CD4-positive, CD25-positive, alpha-beta regulatory T cell (primary cell): ENCODE measurements at places on chromosomes 6 and 20. TPM values are rescaled to one million over a fixed set of nuclear protein-coding genes. Genes with fewer than 3 reads are reported as not detected.

DNA sequence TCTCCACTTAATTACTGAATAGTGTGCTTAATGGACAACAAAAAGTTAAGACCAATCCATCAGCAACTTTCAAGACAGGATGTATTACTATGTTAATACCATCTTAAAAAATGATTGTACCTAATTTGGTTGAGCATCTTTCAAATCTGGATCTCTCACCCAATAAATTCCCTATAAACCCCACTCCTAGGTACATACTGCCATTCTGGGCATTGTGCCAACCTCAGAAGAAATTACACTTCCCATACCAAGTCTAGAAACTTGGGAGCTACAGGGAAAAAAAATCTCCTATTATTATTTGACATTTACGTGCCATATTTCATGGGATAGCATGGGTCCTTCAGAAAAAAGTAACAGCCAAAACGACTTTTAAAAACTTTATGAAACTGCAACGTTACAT lies 5.1 kb downstream of the SYNCRIP start:
- no peak for DNase-seq

- DNase-seq, result no peak
Measured at GRCh38 chr20:52757411-52757810, 214.7 kb upstream of the TSHZ2 start.

GRCh38 chr6:11989386-11989785 lies 22.7 kb upstream of the HIVEP1 start:
- no peak for DNase-seq

Gene ARMH2
- total RNA-seq, result 1.8 TPM

- no peak for DNase-seq
Measured at GRCh38 chr20:51862796-51863195, 60.5 kb upstream of the SALL4 start.

DNA sequence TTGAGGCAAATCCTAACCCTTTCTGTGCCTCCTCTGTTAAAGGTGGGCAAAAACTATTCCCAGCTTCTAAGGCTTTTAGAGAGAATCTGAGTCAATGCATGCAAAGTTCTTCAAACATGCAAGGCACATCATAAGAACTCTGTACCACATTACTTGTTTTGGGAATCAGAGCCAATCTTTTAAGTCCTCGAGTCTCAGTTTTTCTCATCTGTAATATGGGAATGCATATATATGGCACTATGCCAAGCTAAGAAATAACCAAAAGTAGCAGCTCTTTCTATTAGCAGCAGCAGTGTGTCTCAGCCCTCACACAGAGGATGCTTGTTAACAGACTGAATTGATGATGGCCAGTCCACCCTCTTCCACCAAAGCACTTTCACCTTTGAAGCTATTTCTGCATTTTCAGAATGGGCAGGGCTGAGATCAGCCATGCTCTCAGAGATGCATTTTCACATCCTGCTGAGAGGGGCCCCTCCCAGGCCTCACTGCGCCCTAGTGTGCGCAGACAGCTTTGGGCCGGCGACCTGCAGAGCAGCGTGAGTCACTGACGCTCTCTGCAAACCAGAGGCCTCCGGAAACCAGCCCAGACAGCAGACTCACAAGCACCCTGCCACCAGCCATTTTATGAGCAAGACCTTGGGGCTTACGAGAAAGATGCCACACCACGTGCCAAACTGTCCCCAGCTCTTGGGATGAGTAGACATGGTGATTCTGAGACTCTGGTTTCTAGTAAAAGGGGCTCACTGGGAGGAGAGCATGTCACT lies 138.0 kb downstream of the NFATC2 start:
- peak; percentile 86 for DNase-seq

- no peak for DNase-seq
Measured at GRCh38 chr6:132410830-132411229, 9.6 kb upstream of the MOXD1 start.

DNA sequence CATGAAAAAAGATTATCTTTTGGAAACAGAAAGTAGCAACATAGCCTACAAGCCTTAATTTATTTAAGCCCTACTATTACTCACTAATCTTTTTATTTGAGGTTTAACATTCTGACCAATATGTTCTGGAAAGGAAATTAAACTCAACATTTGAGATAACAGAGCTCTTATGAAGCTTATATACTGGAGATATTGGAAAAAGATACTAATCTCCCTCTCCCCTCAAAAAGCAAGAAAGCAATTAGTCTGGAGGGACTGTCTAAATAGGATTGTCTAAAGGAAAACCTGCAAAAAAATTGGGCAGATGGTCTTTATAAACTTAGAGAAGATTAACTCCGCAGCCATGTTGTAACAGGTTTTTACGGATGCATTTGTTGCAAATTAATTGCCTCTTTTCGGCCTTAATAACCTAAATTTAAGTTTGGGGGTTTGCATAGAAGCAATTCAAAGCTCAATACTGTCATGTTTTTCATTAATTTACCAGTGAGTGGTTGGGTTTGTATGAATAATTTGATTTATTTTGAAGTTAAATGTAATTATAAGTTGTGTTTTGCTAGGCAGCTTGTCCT lies 79.1 kb downstream of the SHLD1 start:
- DNase-seq, result no peak

Gene ECT2L
- total RNA-seq, result not detected

DNA sequence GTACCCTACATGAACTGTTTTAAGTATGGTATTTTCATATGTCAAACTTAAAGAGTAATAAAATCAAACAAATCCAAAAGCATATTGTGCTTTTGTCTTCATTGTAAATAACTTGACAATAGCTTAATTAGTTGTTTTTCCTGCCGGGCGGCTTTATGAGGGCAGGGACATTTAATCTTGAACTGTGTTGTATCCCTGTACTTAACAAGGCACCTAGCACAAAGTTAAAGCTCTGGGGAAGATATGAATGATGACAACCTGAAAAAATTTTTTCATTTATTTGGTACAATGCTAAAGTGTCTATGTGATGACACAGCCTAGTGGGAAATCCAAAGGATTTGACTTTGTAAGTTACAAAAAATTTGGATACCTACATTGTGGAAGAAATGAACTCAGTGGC lies 502 bp upstream of the HACE1 start:
- no peak for DNase-seq

GRCh38 chr6:163776196-163776905 lies 361.8 kb downstream of the QKI start:
- DNase-seq, result no peak

GRCh38 chr6:22471132-22471690 lies 98.2 kb upstream of the HDGFL1 start:
- DNase-seq, result no peak

Gene EYS
- not detected for total RNA-seq

Gene EYA2
- not detected for total RNA-seq

DNA sequence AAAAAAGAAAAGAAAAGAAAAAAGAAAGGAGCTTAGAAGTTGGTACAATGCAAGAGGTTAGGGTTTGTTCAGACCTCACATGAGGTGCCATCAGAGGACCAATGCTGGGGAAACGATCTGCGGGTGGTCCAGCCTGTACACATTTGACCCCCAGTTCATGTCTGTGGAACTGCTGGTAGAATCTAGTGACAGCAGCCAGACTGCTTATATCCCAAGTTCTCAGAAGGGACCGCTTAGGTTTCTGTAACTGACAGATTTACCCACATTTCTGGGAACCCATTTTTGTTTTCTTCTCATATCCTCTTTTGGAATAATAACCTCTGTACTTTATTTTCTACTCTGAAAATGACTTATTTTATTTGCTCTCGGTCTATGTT lies 4.7 kb downstream of the PPP1R18 start:
- DNase-seq, result no peak

DNA sequence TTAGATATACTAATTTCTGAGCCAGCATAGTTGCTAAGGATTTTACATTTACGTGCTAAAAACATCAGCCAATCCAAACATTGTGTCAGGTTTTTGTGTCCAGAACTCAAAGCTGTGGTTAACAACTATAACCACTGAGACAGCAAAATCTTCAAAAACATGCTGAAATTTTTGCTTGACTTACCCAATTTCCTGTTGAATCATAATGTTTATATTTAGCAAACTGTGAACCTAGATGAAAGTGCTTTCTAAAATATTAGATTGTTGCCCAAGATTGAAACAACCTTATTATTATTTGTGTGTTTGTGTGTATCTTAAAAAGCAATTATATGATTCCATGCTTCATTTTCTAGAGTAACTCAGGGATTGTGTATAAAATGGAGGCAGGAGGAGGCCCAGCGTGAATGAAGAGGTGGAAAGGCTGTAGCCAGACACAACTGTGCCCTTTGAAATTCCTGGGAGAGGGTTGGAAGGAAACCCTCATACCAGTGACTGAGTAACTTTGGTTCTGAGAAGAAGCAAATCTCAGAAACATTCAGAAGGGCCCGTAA lies 48.0 kb downstream of the ARMC2 start:
- DNase-seq, result no peak

- DNase-seq, result no peak
Measured at GRCh38 chr6:151243481-151243880, 3.7 kb downstream of the AKAP12 start.

DNA sequence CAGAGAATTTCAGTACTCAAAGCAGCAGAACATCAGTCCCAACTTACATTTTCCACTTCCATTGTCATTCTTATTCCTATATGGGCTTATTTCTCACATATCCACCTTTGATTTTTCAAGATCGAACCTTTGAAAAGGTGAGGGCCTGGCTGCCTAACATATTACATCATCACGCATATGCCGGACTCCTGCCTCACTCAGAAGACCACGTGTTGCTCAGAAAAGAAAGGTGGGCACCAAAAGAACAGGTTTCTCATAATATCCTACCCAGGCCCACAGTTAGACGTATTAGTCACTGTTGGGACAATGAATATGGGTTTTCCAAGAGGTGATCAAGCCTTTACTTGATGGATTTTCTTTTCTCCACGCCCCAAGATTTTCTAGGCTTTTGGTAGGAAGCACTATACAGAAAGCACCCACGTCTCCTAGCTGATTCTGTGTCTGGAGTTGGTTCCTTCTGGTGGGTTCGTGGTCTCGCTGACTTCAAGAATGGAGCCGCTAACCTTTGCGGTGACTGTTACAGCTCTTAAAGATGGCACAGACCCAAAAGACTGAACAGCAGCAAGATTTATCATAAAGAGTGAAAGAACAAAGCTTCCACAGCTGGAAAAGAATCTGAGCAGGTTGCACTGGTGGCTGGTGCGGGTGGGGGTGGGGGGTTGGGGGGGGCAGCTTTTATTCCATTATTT lies 168.9 kb downstream of the ATXN1 start:
- DNase-seq, result no peak

Gene MYCT1
- total RNA-seq, result 1.5 TPM

DNA sequence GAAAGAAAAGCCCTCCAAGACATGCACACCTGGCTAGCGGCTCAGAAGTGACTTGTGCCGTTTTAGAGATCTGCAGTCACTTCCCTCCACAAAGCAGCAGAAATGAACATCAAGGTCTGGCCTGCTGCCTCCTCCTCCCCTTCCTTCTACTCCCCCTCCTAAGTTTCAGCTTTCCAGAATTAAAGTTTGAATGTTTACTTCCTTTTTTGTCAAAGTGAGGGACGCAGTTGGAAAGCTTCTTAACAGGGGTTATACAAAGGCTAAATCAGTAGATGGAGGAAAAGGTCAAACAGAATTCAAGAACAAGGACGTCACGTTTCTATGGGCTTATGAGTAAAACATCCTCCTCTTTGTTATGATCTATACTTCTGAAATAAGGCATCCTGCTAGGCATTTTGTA lies 227.7 kb downstream of the SLC35F1 start:
- DNase-seq, result no peak

GRCh38 chr6:169427856-169428255 lies 174.2 kb upstream of the THBS2 start:
- DNase-seq, result no peak

- DNase-seq, result no peak
Measured at GRCh38 chr6:105170059-105170458, 9.8 kb downstream of the POPDC3 start.

- DNase-seq, result no peak
Measured at GRCh38 chr20:54197621-54198604, 10.0 kb upstream of the PFDN4 start.

GRCh38 chr20:56447227-56447626 lies 21.2 kb upstream of the RTF2 start:
- no peak for DNase-seq

DNA sequence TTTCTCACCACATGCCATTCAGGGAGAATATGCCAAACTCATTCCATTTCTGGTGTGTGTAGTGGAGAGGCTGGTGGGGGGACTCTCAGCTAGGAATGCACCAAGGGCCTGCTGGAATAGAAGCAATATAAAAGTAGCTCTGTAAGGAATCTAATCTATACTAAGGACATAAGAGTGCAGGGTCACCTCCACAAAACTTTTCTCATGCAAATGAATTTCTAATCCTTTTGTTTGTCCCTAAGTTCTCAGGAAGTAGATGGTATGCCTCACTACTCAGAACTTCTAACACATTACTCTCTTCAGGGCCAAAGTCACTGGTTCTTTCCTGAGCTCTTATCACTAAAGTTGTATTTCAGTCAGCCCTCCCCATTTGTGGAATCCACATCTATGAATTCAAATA lies 427.2 kb downstream of the C6orf118 start:
- DNase-seq, result no peak

DNA sequence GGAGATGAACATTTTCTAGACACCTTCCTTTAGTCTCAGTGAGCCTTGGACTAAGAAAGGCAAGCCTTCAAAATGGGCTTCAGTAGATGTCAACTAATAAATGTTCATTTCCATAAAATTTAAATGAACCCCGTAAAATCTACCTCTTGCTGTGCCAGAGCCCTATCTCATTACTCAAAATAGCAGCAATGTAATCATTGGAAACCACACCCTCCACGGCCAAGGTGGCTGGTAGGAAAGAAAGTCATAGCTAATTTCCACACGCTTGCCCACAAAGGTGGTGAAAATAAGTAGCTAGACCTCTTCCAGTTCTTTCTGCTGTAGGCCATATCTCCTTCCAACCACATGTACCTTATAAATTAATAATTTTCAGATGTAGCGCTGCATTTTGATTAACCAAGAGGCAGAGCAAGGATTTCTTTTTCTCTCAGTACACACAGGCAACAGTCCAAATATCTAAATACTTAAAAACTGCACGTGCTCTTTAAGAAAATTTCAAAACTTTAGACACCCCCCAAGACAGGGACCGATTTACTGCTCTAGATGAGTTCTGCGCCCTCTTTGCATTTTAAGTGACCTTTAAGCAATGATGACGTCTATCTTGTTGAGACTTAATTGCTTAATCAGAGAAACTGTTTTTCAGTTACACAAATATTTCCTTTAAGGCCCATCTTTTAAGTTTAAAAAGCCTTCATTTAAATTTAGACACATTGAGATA lies 290.8 kb downstream of the ZNF217 start:
- no peak for DNase-seq

Gene DST
- 3.8 TPM for total RNA-seq

- no peak for DNase-seq
Measured at GRCh38 chr6:84762220-84763002, 2.0 kb downstream of the TBX18 start.
